ENCODE measurements at places on chromosomes 6 and 20.

DNA sequence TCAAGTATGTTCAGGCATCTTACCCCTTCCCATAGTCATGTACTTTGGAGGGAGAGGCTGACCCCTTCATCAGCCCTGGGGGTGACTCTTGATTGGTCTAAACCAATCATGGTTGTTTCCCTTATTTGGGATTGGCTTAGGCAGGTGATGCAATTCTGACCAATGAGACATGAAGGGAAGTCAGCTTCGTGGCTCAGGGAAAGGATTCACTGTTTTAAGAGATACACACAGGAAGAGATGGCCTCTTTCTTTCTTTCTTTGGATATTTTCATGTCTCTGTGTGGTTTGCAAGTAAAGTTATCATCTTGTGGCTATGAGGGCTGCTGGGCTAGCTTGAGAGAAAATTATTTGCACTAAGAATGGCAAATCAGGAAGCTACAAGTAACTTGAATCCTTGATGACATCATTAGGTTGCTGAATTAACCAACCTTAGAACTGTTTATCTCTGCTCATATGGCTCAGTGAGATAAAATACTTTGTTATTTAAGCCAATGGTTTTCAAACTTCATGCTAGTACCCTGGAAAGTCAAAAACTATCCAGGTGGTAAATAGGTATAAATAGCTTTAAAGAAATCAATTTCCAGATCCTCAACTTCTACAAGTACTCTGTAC lies 144.2 kb upstream of the CENPW start:
- no peak for DNase-seq
- no peak overlapping the region for H3K4me3 ChIP-seq
- H3K27me3 ChIP-seq = no peaks in the 10 kb centered on the region
- no peaks in the 10 kb centered on the region for H3K36me3 ChIP-seq

GRCh38 chr6:44921798-44922197 lies 406.3 kb upstream of the RUNX2 start:
- H3K27ac ChIP-seq = no peak overlapping the region
- H3K4me3 ChIP-seq = no peak overlapping the region
- H3K27me3 ChIP-seq = no peaks in the 10 kb centered on the region
- no peaks in the 10 kb centered on the region for H3K36me3 ChIP-seq
- DNase-seq = peak; percentile 17
- H3K4me1 ChIP-seq = peaks cover 8% of the 10 kb centered on the region

GRCh38 chr20:10179574-10180298 lies 38.9 kb upstream of the SNAP25 start:
- H3K27ac ChIP-seq = no peak overlapping the region
- no peaks in the 10 kb centered on the region for H3K4me1 ChIP-seq
- DNase-seq = peak; percentile 14
- H3K4me3 ChIP-seq = no peak overlapping the region
- peaks cover 14% of the 10 kb centered on the region for H3K27me3 ChIP-seq

GRCh38 chr6:158744986-158745430 lies 74.2 kb downstream of the EZR start:
- H3K4me1 ChIP-seq = peaks cover 7% of the 10 kb centered on the region
- no peak overlapping the region for H3K4me3 ChIP-seq
- no peaks in the 10 kb centered on the region for H3K27me3 ChIP-seq
- no peak for DNase-seq

GRCh38 chr6:429515-430121 lies 38.1 kb downstream of the IRF4 start:
- no peaks in the 10 kb centered on the region for H3K27me3 ChIP-seq
- no peaks in the 10 kb centered on the region for H3K36me3 ChIP-seq
- H3K27ac ChIP-seq = no peak overlapping the region
- DNase-seq = no peak

DNA sequence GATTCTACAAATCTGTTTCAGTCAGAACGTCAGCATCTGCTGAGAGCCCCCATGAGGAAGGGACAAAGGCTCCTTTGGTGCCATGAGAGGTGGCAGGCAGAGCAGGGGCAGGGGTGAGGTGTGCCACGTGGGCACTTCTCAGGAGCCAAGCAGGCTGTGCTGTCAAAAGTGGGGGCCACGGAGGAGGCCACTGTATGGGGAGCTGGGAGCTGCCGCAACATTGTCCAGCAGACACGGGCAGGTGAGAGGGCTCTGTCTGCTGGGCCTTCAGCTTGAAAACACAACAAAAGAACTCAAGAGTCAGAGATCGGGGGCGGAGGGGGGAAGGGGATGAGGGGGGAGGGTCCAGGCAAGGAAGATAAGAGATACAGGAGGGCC lies 21.6 kb upstream of the FOXP4 start:
- peaks cover 5% of the 10 kb centered on the region for H3K4me1 ChIP-seq
- no peak overlapping the region for H3K27ac ChIP-seq
- H3K4me3 ChIP-seq = no peak overlapping the region
- DNase-seq = no peak
- H3K36me3 ChIP-seq = no peaks in the 10 kb centered on the region

DNA sequence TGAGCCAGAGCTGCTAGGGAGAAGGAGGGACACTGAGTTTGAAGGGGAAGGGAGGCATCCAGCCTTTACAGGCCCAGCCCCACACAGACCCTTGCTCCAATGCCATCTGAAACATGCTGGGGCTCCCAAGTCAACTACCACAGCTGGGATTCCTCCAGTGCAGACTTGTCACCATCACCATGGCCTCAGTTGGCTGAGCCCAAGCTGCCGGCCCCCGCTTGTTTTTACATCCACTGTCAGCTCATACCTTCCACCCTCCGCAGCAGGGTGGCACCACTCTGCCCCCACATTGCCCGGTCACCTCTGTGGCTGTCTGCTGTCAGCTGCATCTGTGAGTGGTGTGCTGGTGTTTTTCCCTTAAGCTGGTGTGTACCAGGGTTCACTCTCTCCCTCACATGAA lies 26.1 kb downstream of the GFOD1 start:
- no peaks in the 10 kb centered on the region for H3K27me3 ChIP-seq
- H3K4me1 ChIP-seq = peaks cover 5% of the 10 kb centered on the region
- no peak for DNase-seq
- peaks cover 5% of the 10 kb centered on the region for H3K36me3 ChIP-seq

- H3K4me3 ChIP-seq = no peak overlapping the region
- no peak overlapping the region for H3K27ac ChIP-seq
- H3K27me3 ChIP-seq = no peaks in the 10 kb centered on the region
- peaks cover 8% of the 10 kb centered on the region for H3K4me1 ChIP-seq
- peaks cover 21% of the 10 kb centered on the region for H3K36me3 ChIP-seq
Observed at GRCh38 chr20:5172167-5172601, 45.4 kb downstream of the CDS2 start.

- no peak overlapping the region for H3K27ac ChIP-seq
- H3K4me1 ChIP-seq = peaks cover 4% of the 10 kb centered on the region
- H3K27me3 ChIP-seq = no peaks in the 10 kb centered on the region
- DNase-seq = no peak
- H3K36me3 ChIP-seq = no peaks in the 10 kb centered on the region
Observed at GRCh38 chr6:159935633-159936032, 33.2 kb upstream of the IGF2R start.

DNA sequence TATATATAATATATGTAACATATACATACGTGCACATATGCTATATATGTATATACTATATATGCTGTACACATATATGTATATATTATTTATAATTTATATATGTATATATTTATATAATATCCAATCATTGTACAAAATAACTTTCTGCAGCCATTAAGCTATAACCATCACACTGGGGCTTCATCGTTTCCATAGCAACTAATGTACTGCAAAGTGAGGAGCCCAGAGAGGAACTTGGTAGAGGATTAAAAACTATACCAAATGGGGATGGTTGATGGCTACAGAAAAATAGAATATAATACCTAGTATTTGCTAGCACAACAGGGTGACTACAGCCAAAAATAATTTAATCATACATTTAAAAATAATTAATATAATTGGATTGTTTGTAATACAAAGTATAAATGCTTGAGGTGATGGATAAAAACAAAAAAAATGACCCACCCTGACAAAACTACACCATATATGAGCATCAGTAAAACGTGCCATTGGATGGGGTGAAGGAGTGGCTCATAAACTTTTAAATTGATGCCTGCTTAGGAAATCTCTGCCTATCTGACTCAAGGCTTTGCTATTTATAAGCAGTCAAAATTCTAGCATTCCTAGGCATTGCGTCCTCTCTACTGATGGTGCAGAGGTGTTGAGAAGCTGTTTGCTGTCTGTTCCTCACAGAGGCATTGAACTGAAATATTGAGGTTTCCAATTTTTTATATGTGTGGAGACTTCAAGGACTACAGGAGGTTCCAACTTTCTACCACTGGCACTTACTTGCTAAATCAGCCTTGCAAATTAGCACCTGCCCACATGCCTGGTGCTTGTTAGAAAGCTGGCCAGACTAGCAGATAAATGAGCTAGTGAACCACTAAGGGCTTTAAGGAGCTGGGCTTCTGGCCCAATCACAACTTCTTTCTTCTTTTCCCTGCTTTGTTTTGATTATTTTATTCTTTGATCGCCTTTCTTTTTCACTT lies 190.1 kb downstream of the SCP2D1 start:
- no peaks in the 10 kb centered on the region for H3K4me1 ChIP-seq
- no peak overlapping the region for H3K4me3 ChIP-seq
- no peaks in the 10 kb centered on the region for H3K27me3 ChIP-seq
- DNase-seq = no peak
- no peak overlapping the region for H3K27ac ChIP-seq
- H3K36me3 ChIP-seq = no peaks in the 10 kb centered on the region

All from MCF 10A (cell line).